ENCODE measurements at places on chromosomes 11 and 22. TPM values are rescaled to one million over a fixed set of nuclear protein-coding genes. Genes with fewer than 3 reads are reported as not detected.

DNA sequence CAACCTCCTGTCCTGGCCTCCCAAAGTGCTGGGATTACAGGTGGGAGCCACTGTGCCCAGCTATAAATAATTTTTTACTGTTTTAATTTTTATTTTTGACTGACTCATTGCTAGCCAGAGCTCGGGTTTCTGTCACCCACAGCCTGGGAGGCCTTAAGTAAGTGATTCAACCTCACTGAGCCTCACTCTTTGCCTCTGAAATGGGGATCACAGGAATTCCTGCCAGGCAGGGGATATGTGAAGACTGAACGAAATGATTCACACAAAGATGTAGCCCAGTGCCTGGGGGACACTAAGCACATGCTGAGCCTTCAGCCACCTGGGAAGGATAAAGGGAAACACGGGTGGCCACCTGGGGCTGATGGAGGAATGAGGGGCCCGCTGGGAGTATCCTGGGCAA lies 3.8 kb upstream of the LRRC74B start:
- DNase-seq = peak; percentile 19

The LRRC4C gene
- 0.32 TPM for total RNA-seq

The USP47 gene
- total RNA-seq = 116 TPM

DNA sequence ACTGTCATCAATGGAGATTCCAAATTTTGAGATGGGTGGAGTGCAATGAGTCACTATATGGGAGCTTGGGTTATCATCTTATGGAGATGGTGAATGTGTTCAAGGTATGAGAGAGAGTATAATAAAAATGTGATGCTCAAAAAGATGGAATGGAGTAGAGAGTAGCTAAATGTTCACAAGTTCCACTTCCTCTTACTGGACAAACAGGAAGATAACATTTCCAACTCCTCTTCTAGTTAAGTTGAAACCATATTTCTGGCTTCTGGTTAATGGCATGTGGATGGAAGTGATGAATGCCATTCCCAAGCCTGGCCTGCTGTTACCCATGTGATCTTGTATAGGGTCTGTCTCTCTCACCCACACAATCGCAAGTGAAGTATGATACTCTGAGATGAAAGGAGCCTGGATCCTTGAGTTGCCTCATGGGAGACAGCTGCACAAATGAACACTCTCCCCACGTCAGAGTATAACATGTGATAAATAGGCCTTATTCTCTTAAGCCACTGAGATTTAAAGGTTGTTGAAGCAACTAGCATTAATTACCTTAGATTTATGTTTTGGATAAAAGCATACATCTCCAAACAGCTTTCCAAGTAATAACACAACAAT lies 111.0 kb downstream of the RAB38 start:
- DNase-seq = no peak

GRCh38 chr11:34158661-34159060 lies 53.2 kb downstream of the NAT10 start:
- no peak for DNase-seq

The TMEM132A gene
- 29.3 TPM for total RNA-seq

The LYVE1 gene
- under 0.01 TPM for total RNA-seq

The YPEL1 gene
- under 0.01 TPM for total RNA-seq

All from fibroblast of villous mesenchyme (primary cell).